Activated CD8-positive, alpha-beta T cell treated with anti-CD3 and anti-CD28 coated beads, Interleukin-2, amount 10 ng/mL, durations not matched to agents 7 days and 5 days (primary cell): ENCODE measurements at places on chromosomes 1 and 21.
A peak's percentile ranks its signal among the peaks of the same experiment; 100 is the strongest.

DNA sequence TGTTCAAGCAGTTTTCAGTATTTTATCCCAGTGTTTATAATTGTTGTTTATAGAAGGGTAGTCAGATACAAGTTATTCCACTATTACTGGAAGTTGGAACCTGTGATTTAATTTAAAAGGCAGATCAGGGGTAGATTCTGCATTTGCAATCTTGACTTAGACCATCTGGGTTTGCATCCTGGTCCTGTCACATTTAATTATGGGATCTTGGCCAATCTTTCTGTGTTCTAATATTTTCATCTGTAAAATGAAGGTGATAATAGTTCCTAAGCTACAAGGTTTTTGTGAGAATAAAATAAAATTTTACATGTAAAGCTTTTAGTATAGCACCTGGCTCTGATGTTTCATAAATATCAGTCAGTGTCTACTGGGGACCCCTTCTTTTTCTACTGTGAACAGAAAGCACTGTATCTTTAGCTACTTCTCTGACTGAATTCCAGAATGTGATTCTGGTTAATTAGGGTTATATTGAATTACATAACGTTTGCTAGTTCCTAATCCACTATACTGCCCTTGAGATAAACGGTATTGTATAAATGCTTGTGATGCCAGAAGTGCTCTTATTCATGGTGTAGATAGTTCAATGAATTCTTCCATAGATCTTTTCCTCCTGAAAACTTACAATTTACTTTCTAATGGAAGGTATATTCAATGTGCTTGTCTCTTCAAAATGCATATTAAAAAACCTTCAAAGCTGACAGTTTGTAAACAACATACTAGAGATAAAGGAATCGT, 131.0 kb downstream of the KCNK1 start:
- no peaks in the 10 kb centered on the region for H3K4me1 ChIP-seq
- H3K27me3 ChIP-seq = no peaks in the 10 kb centered on the region
- no peak overlapping the region for H3K27ac ChIP-seq
- no peaks in the 10 kb centered on the region for H3K36me3 ChIP-seq
- no peak for DNase-seq

DNA sequence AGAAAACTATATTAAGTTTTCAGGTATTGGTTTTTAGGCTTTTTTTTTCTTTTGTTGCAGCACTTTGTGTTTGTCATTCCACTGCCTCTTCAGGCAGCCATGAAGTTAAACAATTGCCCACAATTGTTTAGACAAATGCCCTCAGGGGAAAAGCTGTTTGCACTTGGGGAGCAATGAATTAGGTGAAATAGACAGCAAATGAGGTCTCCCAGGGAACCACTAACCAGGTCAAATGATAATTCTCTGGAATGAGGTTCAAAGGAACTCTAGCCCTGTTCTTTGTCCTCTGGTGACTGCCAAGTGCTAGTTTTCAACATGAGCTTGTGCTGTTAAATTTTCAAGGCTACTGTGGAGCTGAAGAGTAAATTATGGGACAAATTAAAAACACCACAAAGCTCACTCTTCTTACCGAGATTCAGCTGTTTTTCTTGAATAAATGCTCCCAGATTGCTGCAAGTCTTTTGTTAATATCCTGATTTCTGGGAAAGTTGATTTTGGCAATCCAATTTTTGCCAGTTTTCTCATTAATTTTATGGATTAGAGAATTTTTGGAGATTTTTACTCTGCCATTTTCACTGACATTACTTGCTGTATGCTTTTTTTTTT, 15.1 kb upstream of the MAB21L3 start:
- no peak for DNase-seq
- H3K4me1 ChIP-seq = no peaks in the 10 kb centered on the region
- no peak overlapping the region for H3K27ac ChIP-seq
- H3K4me3 ChIP-seq = no peak overlapping the region
- H3K36me3 ChIP-seq = no peaks in the 10 kb centered on the region

- no peak overlapping the region for H3K27ac ChIP-seq
- no peak overlapping the region for H3K4me3 ChIP-seq
Measured at GRCh38 chr1:186165303-186165702, 209.8 kb downstream of the TPR start.

- peak overlapping the region; percentile 97 for H3K27ac ChIP-seq
- peak overlapping the region; percentile 85 for H3K4me3 ChIP-seq
- H3K36me3 ChIP-seq = peaks cover 28% of the 10 kb centered on the region
- H3K27me3 ChIP-seq = no peaks in the 10 kb centered on the region
- DNase-seq = peak; percentile 50
Measured at GRCh38 chr1:154609398-154610380, 1.7 kb upstream of the ADAR start.
